H1 (cell line): ENCODE measurements at places on chromosomes 12 and 14. TPM values are rescaled to one million over a fixed set of nuclear protein-coding genes. Genes with fewer than 3 reads are reported as not detected.
A peak's percentile ranks its signal among the peaks of the same experiment; 100 is the strongest.

DNA sequence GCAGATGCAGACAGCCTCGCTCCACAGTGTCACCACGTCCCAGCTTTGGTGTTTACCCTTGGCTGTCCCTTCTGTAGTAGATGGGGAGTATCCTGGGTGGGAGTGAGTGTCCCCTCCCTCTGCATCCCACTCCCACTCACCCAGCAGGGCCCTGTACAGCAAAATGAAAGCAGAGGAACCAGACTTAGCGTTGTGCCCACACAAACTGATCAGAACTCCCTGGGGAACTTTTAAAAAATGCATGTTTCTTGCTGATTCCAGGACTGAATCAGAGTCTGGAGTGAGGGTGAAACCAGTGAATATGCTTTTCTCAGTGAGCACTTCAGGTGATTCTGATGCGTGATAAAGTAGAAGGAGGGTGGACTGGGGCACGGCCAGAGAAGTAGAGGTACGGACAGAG lies 2.9 kb downstream of the ACVRL1 start:
- H3K4me3 ChIP-seq = no peak overlapping the region
- no peak overlapping the region for H3K27ac ChIP-seq
- no peaks in the 10 kb centered on the region for H3K36me3 ChIP-seq
- no peaks in the 10 kb centered on the region for H3K4me1 ChIP-seq
- H3K27me3 ChIP-seq = peaks cover 23% of the 10 kb centered on the region
- DNase-seq = no peak

GRCh38 chr12:117437516-117438255 lies 76.3 kb upstream of the NOS1 start:
- no peaks in the 10 kb centered on the region for H3K4me1 ChIP-seq
- no peak overlapping the region for H3K27ac ChIP-seq
- H3K4me3 ChIP-seq = no peak overlapping the region
- no peaks in the 10 kb centered on the region; the same call in 1 of the 2 replicates for H3K36me3 ChIP-seq
- H3K27me3 ChIP-seq = no peaks in the 10 kb centered on the region

- H3K27me3 ChIP-seq = no peaks in the 10 kb centered on the region
- no peak overlapping the region for H3K27ac ChIP-seq
Measured at GRCh38 chr14:71698027-71698426, 234.2 kb upstream of the RGS6 start.

GRCh38 chr14:81453166-81453766 lies 53.1 kb upstream of the STON2 start:
- H3K4me3 ChIP-seq = no peak overlapping the region
- H3K4me1 ChIP-seq = peaks cover 10% of the 10 kb centered on the region; the same call in 1 of the 2 replicates
- no peaks in the 10 kb centered on the region for H3K36me3 ChIP-seq
- H3K27ac ChIP-seq = no peak overlapping the region

DNA sequence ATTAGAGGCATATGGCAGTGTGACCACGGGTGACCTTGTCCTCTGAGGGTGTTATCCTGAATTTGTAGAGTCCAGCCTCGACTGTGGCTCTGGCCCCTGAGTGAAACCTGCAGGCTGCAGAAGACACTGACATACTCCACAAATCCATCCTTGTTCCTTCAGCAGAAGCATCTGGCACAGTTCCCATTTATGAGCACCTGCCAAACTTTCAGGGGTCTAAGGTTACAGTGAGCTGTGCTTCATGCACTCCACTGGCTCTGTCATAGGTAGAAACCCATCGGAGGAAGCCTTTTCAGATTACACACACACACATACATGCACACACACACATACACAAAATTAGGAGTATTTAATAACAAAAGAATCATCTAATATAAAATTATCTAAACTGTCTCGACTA lies 13.6 kb upstream of the NUAK1 start:
- H3K27ac ChIP-seq = no peak overlapping the region
- H3K4me1 ChIP-seq = no peaks in the 10 kb centered on the region
- no peaks in the 10 kb centered on the region for H3K36me3 ChIP-seq
- H3K4me3 ChIP-seq = no peak overlapping the region
- no peaks in the 10 kb centered on the region for H3K27me3 ChIP-seq

DNA sequence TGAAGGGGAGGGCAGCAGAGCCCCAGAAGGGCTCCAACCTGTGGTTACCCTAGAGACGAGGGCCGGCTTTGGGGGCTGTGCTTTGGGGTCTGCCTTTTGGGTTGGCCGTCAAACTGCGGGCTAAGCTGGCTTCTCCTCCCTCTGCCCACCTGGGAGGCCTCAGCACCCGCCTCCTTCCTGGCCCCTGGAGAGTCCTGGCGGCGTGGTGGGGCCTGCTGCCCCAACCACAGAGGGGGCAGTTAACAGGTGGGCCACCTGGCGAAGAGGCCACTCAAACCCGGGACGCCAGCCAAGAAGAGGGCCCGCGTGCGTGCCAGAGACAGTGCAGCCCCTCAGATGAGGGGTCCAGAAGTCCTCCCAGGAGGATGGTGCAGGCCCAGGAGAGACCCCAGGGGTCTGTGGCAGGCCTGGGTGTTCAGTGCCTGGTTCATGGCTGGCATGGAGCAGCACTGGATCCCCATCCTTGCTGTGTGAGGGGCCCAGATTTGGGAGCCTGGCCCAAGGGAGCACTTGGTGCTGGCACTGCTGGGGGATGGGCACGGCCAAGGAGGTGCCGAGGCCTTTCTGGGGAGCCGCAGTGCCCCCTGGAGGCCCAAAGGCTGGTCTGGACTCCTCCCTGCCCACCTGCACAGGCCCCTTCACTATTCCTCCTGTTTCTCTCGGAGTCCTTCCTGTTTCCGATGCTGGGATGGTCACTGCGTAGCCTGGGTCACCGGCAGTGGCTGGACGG lies 48.8 kb downstream of the LRCOL1 start:
- peak; percentile 84 for DNase-seq
- H3K27ac ChIP-seq = no peak overlapping the region
- peak overlapping the region; percentile 89; the same call in 1 of the 2 replicates for H3K4me3 ChIP-seq
- H3K4me1 ChIP-seq = peaks cover 10% of the 10 kb centered on the region
- no peaks in the 10 kb centered on the region for H3K36me3 ChIP-seq

GRCh38 chr14:22555384-22556011 lies 33.5 kb downstream of the DAD1 start:
- H3K4me1 ChIP-seq = peaks cover 13% of the 10 kb centered on the region
- no peak overlapping the region for H3K4me3 ChIP-seq
- no peak for DNase-seq
- no peaks in the 10 kb centered on the region for H3K27me3 ChIP-seq
- no peak overlapping the region for H3K27ac ChIP-seq

- no peaks in the 10 kb centered on the region for H3K36me3 ChIP-seq
- H3K27me3 ChIP-seq = no peaks in the 10 kb centered on the region
- DNase-seq = no peak
- no peak overlapping the region for H3K4me3 ChIP-seq
- no peaks in the 10 kb centered on the region for H3K4me1 ChIP-seq
- no peak overlapping the region for H3K27ac ChIP-seq
Measured at GRCh38 chr12:81294325-81295190, 216.7 kb downstream of the ACSS3 start.

GRCh38 chr14:55074662-55075061 lies 23.2 kb downstream of the MAPK1IP1L start:
- no peak overlapping the region for H3K27ac ChIP-seq
- no peak overlapping the region for H3K4me3 ChIP-seq
- no peaks in the 10 kb centered on the region for H3K36me3 ChIP-seq
- H3K4me1 ChIP-seq = peaks cover 2% of the 10 kb centered on the region; the same call in 1 of the 2 replicates
- DNase-seq = peak; percentile 43

DNA sequence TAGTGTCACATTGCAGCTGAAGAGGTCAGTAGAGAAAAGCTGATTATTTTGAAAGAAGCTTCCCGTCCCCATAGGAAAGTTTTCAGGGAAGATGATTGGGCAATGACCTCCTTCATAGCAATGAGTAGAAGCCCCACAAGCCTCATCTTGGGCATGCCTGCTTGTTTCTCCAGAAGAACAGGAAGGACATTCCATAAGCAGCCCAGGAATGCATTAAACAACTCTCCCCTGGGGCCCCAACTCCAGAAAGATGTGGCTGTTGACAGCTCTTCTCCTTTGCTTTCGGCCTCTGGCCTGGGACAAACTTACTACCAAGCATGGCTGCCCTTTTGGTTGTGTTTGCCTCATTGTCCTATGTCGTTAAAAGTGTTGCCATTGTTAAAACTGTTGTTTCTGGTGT lies 5.7 kb upstream of the VDR start:
- H3K36me3 ChIP-seq = no peaks in the 10 kb centered on the region
- no peak overlapping the region for H3K4me3 ChIP-seq
- no peak overlapping the region for H3K27ac ChIP-seq
- H3K27me3 ChIP-seq = peaks cover 17% of the 10 kb centered on the region
- no peaks in the 10 kb centered on the region for H3K4me1 ChIP-seq
- DNase-seq = no peak

DNA sequence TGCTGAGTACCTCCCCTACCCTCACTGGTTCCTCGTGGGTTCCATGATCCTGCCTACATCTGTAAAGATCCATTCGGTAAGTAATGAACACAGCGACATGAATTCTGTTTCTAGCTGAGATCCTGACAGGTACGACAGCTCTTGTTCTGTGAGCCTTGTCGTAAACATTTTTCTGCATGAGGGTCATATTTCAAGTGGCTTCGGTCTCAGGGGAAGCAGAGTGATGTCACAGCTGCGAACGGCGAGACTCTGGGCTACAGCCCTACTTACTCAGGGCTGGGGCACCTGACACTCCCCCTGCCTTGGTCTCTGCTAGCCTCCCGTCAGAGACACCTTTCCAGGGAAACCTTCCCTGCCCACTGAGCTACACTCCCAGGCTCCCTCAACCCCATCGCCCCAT lies 85.8 kb downstream of the RBM19 start:
- H3K4me1 ChIP-seq = no peaks in the 10 kb centered on the region
- no peak overlapping the region for H3K4me3 ChIP-seq
- no peaks in the 10 kb centered on the region; the same call in 1 of the 2 replicates for H3K36me3 ChIP-seq
- H3K27me3 ChIP-seq = no peaks in the 10 kb centered on the region

DNA sequence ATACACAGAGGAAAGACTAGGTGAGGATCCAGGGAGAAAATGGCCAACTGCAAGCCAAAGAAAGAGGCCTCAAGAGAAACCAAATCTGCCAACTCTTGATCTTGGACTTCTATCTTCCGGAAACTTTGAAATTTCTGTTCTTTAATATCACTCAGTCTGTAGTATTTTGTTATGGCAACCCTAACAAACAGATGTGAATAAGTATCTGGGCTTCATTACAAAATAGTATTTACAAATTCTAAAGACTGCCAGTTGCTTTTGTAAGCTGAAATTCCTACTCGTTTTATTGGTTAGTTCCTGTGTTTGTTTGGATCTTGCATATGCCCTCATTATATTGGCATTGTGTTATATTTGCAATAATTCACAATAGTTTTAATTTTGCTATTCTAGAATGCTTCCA lies 143.2 kb upstream of the USP15 start:
- no peak for DNase-seq
- no peak overlapping the region for H3K4me3 ChIP-seq
- peaks cover 2% of the 10 kb centered on the region for H3K4me1 ChIP-seq
- H3K36me3 ChIP-seq = no peaks in the 10 kb centered on the region

GRCh38 chr12:95574799-95575452 lies 23.6 kb upstream of the USP44 start:
- H3K27me3 ChIP-seq = no peaks in the 10 kb centered on the region
- no peak overlapping the region; the same call in 1 of the 2 replicates for H3K4me3 ChIP-seq
- no peak for DNase-seq
- H3K27ac ChIP-seq = peak overlapping the region; percentile 60
- H3K4me1 ChIP-seq = peaks cover 7% of the 10 kb centered on the region
- H3K36me3 ChIP-seq = no peaks in the 10 kb centered on the region

Gene REP15
- polyA plus RNA-seq = 0.06 TPM in 1 of 2 replicates, not detected in the other

Gene CFAP54
- 0.06 and 0.33 TPM in 2 replicates for polyA plus RNA-seq

Gene KRT85
- polyA plus RNA-seq = not detected in 2 replicates

Gene CHST11
- 20.8 and 22.7 TPM in 2 replicates for polyA plus RNA-seq

Gene APOF
- not detected in 2 replicates for polyA plus RNA-seq

Gene NRDE2
- polyA plus RNA-seq = 4.9 and 5.4 TPM in 2 replicates

Gene LTB4R
- polyA plus RNA-seq = 6.7 and 9.7 TPM in 2 replicates

Gene PLA2G1B
- 0.19 TPM in 1 of 2 replicates, not detected in the other for polyA plus RNA-seq

Gene ATF7IP
- 34.2 and 47.1 TPM in 2 replicates for polyA plus RNA-seq

Gene NTN4
- 0.74 and 0.86 TPM in 2 replicates for polyA plus RNA-seq

Gene NTS
- 7.8 and 17.0 TPM in 2 replicates for polyA plus RNA-seq
